Activated CD8-positive, alpha-beta memory T cell treated with anti-CD3 and anti-CD28 coated beads for 1 hour (primary cell): ENCODE measurements at places on chromosomes 5 and 9.

GRCh38 chr9:138069731-138070456 lies 192.3 kb downstream of the CACNA1B start:
- DNase-seq = no peak

- DNase-seq = no peak
Observed at GRCh38 chr5:167576126-167576525, 715.3 kb upstream of the WWC1 start.

DNA sequence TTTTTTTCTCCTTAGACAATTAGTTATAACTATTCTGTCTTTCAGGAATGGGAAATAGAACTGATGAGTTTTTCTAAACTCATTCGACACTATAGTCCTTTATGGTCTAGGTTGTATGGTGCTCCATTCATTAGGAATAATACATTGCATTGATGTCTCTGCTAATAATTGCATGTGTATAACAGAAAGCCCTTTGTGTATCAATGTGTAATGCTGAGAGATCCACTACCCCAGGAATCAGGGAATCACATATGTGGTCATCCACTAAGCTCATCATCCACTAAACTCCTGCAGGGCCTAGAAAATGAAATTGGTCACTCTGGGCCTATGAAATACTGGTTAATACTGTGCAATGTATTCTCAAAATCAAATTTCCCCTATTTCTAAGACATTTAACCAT lies 242.0 kb upstream of the CDH18 start:
- DNase-seq = no peak

- DNase-seq = no peak
Observed at GRCh38 chr5:56825222-56825824, 10.0 kb downstream of the MAP3K1 start.

DNA sequence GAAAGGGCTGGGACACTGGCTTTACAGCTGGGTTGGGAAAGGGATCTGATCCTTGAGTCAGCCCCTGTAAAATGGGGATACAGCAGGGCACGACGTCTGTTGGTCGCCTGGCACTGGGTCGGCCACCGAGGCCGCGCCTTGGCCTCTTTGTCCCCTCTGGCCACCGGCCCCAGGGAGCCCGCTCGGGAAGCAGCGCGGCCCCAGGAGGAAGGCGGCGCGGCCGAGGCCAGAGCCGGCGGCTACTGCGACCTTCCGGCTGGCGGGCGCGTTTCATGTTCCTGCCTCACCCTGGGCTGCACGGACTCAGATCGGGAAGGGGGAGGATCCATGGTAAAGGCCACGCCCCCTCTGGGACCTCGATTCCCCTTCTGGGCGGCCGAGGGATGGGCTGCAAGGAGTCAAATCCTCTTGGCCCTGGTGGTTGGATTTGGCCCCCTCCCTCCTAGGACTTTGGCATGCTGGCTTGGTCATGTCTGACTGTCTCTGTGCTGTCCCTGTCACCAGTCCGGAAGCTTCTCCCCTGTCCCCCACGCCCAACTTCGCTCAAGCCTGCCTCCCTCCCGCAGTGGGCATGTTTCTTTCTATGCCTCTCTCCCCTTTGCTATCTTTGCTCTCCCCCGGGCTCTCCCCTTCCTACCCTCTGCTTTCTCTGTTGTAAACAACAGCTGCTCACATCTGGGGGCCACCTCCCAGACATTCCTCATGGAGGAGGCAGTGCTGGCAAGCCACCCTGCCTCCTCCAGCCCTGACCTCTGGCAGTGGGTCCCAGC lies 25.8 kb downstream of the FPGS start:
- DNase-seq = no peak

GRCh38 chr5:24353611-24354010 lies 291.2 kb downstream of the CDH10 start:
- DNase-seq = no peak

DNA sequence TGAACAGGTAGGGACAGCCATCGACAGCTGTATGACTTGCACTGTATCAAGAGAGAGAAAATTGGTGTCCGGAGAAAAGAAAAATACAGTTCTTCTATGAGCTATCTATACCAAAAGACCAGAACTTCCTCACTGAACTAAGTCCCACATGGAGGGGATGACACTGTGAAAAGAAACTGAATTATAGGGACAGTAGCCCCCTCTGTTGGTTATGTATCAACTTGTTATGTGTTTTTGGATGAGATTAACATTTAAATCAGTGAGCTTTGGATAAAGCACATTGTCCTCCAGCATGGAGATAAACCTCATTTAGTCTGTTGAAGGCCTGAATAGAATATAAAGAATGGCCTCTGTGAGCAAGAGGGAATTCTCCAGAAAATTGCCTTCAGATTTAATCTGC lies 176.6 kb upstream of the SH3GL2 start:
- no peak for DNase-seq

DNA sequence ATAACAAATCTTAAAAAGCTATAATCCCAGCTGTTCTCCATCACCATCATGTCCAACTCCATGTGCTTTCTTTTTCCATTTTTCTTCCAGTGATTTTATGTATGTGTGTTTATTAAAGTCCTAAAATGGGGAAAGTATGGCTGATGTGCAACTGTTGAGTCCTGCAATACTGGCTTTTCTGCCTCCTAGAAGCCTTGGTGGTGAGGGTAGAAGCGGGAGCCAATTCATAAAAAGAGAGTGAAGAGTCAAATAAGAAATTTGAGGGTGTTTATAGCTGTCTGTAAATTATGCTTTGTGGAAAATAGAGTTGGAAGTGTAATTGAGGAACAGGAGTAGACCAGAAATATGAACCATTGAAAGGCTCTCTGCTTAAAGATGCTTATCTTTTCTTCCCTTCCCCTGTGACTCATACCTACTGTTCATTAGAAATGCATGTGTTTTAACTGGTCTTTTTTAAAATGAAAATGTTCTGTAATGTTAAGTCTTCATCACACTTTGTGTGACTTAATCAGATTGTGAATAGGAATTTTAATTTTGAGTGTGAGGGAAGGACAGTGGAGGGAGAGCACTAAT lies 80.1 kb downstream of the ZCCHC7 start:
- no peak for DNase-seq
